Cardiac muscle cell (in vitro differentiated cells and primary cell): ENCODE measurements at places on chromosomes 1 and 21.

- DNase-seq, result no peak
Observed at GRCh38 chr1:94729267-94729666, 90.9 kb upstream of the SLC44A3 start.

DNA sequence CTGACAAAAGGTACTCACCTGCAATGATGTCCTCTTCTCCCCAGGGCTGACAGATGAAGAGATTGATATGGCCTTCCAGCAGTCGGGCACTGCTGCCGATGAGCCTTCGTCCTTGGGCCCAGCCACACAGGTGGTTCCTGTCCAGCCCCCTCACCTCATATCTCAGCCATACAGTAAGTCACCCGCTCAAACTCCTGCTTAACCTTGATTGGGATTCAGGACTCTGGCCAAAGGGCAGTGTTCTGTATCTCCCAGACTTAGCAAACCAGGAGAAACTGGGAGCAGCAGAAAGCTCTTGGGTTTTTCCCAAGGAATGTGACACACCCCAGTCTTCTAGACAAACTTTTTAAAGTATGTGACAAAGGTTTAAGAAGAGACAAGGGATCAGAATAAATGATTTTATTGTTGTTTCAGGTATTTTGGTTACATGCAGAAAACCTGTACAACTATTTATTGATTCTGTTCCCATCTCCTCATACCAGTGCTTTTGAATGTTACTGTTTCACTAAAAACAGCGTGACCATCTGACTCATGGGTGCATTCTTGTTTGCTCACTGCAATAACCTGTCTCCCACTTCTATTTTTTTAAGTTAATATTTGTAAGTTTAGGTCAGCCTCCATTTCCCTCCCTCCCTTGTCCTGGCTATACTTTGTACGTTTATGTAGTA is 124.6 kb downstream of the PEX14 start:
- DNase-seq, result no peak

DNA sequence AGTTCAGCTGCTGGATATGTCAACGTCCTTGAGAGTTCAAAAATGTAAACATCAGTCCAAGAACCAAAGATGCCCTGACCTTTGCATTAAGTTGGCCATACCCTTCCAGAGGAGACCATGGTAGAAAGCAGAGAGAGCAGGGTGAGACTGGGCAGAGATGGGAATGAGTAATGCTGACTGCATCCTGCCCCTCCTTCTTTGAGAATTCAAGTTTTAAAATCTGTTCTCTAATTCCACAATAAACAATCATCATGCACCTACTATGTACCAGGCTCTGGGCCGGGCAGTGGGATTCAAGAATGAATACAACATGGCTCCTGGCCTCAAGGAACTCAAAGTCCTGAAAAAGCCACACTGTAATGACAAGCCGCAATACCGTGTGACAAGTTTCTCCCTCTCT is 3.9 kb upstream of the HAO2 start:
- no peak for DNase-seq

GRCh38 chr1:27383039-27383605 is at the start of gene CD164L2:
Gene CD164L2, minus strand, starts transcription at chr1:27383333. Its CDS starts 94 bp downstream, at chr1:27383239.
- DNase-seq, result no peak
